ENCODE measurements at places on chromosomes 16 and 17.

- no peak for DNase-seq
- H3K36me3 ChIP-seq: no peaks in the 10 kb centered on the region
- H3K27ac ChIP-seq: no peak overlapping the region
- no peak overlapping the region for H3K4me3 ChIP-seq
These were observed 58.9 kb downstream of the NOS2 start for GRCh38 chr17:27741361-27741861.

- no peak overlapping the region for H3K4me3 ChIP-seq
- H3K4me1 ChIP-seq: no peaks in the 10 kb centered on the region
- H3K36me3 ChIP-seq: no peaks in the 10 kb centered on the region
- no peak overlapping the region for H3K27ac ChIP-seq
- DNase-seq: no peak
- H3K27me3 ChIP-seq: no peaks in the 10 kb centered on the region
These were observed 4.9 kb upstream of the ASGR1 start for GRCh38 chr17:7184091-7184488.

DNA sequence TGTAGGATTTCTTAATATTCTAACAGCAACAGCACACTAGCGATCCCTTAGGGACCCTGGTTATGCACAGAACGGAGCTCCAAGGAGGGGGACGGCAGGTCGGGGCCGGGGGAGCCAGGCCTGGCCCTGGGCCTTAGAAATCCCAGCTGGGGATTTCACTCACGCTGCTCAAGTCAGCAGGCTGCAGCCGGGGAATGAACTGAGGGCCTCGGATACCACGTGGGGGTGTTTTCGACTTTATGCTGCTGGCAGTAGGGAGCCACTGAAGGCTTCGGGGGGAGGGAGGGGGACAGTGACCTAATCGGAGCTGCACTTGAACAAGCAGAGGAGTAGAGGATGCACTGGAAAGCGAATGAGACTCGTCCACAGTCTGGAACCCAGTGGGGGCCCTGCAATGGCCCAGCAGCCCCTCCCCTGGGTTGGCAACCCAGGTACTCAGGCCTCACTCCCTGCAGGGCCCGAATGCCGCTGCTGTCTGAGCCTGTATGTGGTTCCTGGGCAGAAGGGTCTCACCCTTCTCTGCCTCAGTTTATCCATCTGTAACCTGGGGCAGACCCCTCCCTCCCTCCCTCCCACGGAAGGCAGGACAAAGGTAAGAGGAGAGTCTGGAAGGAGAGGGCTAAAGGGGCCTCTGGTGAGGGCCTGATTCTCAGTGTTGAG, 53.7 kb downstream of the RPH3AL start:
- no peak for DNase-seq
- no peak overlapping the region for H3K4me3 ChIP-seq
- H3K36me3 ChIP-seq: no peaks in the 10 kb centered on the region

DNA sequence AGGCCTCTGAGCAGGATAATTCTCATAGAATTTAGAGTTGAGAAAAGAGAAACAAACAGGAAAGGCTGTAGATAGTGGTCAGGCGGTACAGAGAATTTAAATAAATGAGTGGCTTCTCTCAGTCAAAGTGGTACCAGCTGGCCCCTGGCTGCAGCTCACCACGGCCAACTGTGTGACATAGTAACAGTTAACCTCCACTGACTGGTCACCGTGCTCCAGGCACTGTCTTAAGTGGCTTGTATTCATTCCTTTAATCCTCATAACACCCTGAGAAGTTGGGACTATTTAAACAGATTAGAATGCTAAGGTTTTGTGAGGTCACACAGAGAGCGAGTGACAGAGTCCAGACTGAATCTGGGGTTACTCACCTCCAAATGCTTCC, 108.9 kb downstream of the GNAO1 start:
- no peak overlapping the region for H3K27ac ChIP-seq
- H3K4me1 ChIP-seq: no peaks in the 10 kb centered on the region
- no peaks in the 10 kb centered on the region for H3K27me3 ChIP-seq
- no peak for DNase-seq
- no peak overlapping the region for H3K4me3 ChIP-seq

DNA sequence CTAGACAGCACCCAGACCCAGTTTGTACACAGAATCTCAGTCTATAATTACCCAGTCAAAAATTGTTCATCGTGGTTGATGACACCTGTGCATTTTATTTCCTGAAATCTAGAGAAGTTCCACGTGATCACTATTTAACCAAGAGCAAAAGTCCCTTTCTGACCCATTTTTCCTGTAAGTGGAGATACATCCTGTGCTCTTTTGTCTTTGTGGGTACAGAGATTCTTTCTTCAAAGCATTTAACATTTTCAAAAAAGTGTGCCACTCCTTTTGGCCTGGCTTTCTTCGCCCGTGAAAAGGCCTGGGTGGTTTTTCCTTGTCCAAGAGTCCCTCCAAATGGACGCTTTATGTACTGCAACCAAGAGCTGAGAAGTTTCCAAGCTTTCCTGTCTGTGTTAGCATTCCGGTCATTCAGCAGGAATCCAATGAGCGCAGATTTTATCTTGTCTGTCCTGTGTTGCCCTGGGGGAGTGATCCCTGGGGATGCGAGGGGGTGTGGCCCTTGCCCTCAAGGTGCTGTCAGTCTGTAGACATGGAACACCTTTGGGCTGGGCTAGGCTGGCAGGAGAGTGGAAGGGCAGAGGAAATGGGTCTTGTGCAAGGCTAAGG, 161.1 kb upstream of the CACNG5 start:
- H3K27ac ChIP-seq: peak overlapping the region; percentile 69
- peak; percentile 86 for DNase-seq
- H3K36me3 ChIP-seq: no peaks in the 10 kb centered on the region
- H3K4me1 ChIP-seq: peaks cover 30% of the 10 kb centered on the region
- H3K4me3 ChIP-seq: no peak overlapping the region

DNA sequence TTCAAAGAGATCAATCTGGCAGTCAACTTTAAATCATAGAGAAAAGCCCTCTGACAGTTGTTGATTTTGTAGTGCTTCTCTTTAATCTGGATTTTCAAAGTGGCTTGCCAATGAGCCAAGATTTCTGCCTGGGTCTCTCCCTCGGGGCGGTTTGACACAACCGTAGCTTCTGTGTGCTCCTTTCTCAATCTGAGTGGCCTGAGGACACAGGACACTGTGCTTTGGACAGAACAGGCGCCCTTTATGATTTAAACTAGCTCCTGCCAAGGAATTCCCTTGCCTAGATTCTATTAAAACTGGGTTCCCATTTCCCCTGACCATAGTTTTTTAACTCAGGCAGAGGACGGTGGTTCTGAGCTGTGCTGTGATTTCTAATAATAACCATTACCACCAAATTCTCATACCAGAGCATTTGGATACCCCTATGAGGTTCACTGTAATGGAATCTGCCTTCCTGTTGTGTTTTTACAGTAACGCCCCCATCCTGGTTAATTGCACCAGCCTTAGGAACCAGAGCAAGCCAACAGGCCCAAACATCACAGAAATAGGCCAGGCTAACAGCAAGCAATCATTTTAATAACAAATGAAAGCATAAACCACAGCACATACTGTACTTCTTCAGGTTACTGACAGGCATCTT, 4.0 kb downstream of the ZFHX3 start:
- no peaks in the 10 kb centered on the region for H3K36me3 ChIP-seq
- peaks cover 13% of the 10 kb centered on the region for H3K4me1 ChIP-seq
- H3K4me3 ChIP-seq: no peak overlapping the region
- H3K27ac ChIP-seq: no peak overlapping the region
- no peak for DNase-seq

- no peaks in the 10 kb centered on the region for H3K4me1 ChIP-seq
- DNase-seq: no peak
- H3K4me3 ChIP-seq: no peak overlapping the region
- no peak overlapping the region for H3K27ac ChIP-seq
These were observed 248.2 kb downstream of the NTN1 start for GRCh38 chr17:9269350-9270035.

- no peaks in the 10 kb centered on the region for H3K36me3 ChIP-seq
- no peak overlapping the region for H3K27ac ChIP-seq
- peaks cover 6% of the 10 kb centered on the region for H3K4me1 ChIP-seq
- no peak overlapping the region for H3K4me3 ChIP-seq
- DNase-seq: no peak
These were observed 156.5 kb downstream of the RGS9 start for GRCh38 chr17:65293584-65294180.

DNA sequence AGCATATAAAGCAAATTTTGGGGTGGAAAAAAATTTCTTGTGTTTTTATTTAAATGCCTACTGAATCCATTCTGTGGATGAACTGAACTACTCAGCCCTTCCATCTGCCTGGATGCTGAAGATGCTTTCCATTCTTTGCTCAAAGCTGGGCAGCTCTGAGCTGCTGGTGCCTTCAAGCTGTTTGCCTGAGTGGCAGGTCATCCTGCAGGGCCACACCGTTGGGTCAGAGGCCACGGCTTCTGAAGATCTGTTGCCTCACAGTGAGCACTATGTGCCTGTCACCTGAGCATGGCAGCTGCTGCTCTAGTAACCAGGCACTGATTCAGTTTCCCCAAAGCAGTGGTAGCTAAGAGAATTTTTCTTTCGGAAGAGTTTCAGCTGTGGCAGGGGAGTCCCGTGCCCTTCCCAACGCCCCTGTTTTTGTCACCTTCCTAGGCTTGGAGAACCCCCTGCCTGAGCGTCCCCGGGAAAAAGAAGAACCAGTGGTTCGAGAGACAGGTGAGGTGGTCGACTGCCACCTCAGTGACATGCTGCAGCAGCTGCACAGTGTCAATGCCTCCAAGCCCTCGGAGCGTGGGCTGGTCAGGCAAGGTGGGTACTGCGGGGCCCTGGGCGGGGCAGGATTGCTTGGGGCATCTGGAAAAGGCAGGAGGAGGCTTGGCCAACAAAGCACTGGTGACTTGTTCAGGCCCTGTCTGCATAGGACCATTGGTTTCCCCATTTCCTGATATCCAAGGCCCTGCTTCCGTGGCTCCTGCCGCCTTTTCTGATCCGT, 8.5 kb downstream of the PLK1 start:
- no peak for DNase-seq
- H3K36me3 ChIP-seq: peaks cover 25% of the 10 kb centered on the region
- no peak overlapping the region for H3K4me3 ChIP-seq
- H3K4me1 ChIP-seq: no peaks in the 10 kb centered on the region

DNA sequence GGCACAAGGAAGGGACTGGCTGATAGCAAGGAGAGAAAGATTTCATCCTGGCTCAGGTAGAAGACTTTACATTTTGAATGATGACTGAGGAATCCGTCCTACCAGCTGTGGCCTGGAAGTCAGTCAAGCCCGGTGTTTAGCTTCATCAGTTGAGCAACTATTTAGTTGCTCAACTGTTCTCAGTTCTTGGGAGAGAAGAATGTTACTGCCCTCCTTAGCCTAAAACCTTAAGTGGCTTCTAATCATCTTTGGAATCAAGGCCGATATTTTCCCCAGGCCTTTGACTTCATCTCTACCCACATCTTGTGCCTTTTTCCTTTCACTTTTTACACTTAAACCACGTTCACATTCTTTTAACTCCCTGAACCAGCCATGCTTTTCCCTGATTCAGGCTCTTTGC, 17.3 kb upstream of the RBL2 start:
- no peaks in the 10 kb centered on the region for H3K36me3 ChIP-seq
- no peak for DNase-seq
- no peak overlapping the region for H3K27ac ChIP-seq
- H3K4me3 ChIP-seq: no peak overlapping the region
- no peaks in the 10 kb centered on the region for H3K27me3 ChIP-seq

DNA sequence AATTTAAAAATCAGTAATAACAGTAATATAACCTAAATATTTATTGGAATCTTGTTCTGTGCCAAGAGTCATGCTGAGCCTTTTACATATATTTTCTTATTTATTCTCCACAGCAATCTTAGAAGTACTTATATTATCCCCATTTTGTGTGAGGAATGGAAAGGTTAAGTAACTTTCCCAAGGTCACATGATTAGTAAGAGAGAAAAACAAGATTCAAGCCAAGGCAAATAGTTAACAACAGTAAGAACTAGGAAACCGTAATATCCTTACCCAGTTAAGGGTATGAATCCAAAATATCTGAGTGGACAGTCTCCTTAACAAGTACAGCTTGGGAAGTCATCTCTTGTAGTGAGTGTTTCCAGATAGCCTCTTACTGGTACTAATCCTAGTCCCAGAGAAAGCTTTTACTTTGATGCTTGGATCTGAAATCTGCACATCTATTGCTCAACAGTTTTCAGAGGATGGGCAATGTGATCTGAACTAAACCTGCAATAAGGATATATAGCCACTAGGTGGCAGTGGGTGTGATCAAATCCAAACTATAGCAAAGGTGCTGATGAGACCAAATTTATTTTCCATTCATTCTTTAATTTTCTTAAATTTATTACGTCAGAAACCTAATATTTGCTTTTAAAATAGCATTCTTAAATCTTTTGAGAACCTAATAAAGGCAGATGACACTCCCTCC, 23.3 kb downstream of the SHISA6 start:
- no peak overlapping the region for H3K27ac ChIP-seq
- no peak for DNase-seq
- H3K36me3 ChIP-seq: no peaks in the 10 kb centered on the region

- no peaks in the 10 kb centered on the region for H3K36me3 ChIP-seq
- H3K27me3 ChIP-seq: no peaks in the 10 kb centered on the region
- peaks cover 9% of the 10 kb centered on the region for H3K4me1 ChIP-seq
- no peak overlapping the region for H3K4me3 ChIP-seq
- DNase-seq: no peak
- no peak overlapping the region for H3K27ac ChIP-seq
These were observed 119.4 kb upstream of the METRNL start for GRCh38 chr17:82959990-82960418.

Measured in natural killer cell (primary cell).